Left renal cortex interstitium (tissue), 4 donors: ENCODE measurements at places on chromosomes 5 and 9.

- DNase-seq, result no peak
Measured at GRCh38 chr9:136950656-136951276, 1.3 kb upstream of the LCN12 start.

GRCh38 chr9:98172604-98173003, 19.8 kb downstream of the CORO2A start:
- no peak for DNase-seq

- DNase-seq, result peak; percentile 8
Measured at GRCh38 chr5:36874465-36874864, 2.1 kb upstream of the NIPBL start.

DNA sequence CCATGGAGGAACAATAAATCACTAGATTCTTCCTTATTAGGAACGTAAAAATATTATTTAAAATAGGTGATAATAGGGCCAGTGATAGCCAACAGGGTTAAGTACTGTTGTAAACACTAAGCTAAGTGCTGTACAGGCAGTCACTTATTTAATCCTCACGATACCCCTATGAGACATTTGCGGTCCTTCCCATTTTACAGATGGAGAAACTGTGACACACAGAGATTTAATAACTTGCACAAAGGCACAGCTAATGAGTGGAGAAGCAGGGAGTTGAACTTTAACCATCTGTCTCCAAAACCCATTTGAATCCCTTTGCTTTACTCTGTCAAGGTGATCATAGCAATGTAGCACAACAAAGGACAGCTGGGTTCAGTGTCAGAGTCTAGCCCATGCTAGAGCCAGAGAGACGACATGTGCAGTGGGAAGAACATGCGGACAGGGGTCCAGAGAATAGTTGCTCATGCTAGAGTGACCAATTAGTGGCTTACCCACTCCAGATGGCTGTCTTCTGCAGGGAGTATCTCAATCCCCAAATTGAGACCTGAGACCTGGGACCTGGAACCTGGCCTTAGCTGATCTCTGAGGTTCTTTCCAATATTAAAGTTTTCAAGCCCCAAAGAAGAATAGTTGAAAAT, 28.9 kb downstream of the STXBP1 start:
- DNase-seq, result no peak

DNA sequence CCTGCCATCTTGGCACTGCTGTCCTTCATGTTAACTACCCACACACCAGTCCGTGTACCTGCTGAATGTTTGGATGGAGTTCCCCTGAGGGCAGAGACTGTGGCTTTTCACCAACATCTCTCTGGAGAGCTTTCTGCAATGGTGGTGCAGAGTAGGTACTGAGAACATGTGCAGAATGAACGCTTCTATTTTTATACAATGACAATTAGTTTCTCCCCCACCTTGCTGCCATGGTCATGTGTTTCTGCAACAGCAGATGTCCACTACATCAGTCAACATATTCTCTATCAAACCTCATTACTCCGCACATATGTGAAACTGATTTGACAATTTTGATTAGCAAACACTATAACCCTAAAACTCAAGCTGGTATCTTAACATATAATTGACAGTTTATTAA, 14.5 kb downstream of the PTCH1 start:
- DNase-seq, result no peak

- DNase-seq, result no peak
Measured at GRCh38 chr5:61706751-61707150, 374.7 kb downstream of the ZSWIM6 start.

GRCh38 chr5:56273376-56273955, 40.3 kb upstream of the ANKRD55 start:
- DNase-seq, result no peak

DNA sequence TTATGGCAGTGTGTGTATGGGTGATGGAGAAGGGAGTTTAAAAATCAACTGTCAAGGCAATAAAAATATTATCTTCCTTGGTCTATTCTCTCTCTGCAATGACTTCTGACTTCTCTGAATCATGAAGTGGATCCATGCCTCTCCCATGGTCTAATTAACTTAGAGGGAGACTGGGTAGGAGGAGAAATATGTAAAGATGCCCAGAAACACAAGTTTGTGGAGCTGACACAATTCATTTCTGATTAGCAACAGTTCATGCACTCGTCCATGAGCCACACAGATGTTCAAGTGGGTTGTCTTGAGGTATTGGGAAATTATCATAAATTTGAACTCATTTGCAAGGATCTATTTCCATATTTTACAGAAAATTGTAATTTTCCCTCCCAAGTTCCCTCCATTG, 38.1 kb downstream of the INSYN2B start:
- DNase-seq, result no peak

- no peak for DNase-seq
Measured at GRCh38 chr9:90965226-90966030, 163.8 kb downstream of the SYK start.

DNA sequence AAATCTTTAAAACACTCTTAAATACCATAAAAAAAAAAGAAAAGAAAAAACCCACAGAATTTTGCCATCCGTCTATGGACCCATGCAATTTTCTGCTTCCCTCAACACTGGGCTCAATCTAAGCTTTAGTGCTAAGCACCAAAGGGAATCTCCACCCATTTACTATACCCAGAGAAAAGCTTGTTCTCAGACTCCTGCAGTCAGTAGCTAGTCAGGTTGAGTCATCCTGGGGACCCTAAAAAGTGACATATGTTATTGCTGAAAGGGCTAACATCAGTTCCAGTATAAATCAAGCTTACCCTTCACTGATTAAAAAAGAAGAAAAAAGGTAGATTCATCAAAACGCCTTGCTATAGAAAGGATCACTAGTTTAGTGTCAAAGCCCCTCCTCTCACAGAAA, 177.6 kb downstream of the MUSK start:
- DNase-seq, result no peak

GRCh38 chr9:124149992-124150391, 107.8 kb upstream of the NEK6 start:
- no peak for DNase-seq

DNA sequence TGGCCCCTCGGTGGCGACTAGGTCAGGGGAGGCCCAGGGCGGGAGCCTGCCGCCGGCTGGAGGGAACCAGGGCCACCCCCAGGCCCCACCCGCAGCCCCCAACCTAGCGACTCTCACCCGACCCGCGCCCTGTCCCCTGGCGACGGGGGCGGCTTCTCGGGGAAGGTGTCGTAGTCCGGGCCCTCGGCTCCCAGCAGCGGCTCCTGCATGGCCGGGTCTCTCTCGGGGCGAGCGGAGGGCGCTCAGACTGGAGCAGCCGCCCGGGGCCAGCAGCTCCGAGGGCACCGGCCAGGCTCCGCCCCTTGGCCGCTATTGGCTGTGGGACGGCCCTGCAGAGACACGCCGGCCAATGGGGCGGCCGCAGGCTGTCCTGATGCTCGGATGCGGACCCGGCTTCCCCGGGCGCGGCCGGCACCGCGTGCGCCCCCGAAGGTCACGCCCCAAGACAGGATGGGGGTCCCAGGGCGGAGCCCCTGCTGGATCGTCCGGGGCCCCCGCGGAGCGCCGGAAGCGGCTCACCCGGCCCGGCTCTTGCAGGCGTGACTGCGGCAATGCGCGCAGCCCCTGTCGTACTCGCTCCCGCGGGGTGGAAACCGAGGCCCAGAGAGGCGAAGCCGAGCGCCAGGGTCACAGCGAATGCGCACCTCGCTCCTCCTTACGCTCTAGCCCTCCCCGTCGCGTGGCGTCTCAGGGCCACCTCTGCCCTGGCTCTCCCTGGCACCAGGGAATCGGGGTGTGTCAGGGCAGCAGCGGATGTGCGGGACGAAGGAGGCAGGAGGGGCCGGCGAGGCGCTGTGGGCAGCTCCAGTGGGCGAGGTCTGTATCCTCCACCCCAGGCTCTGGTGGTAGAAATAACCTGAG, at the start of gene SLC2A6:
Gene SLC2A6 (minus strand): TSS at position 249 of the 861 bp plus-strand sequence. CDS start 40 bp downstream, at position 209.
- no peak for DNase-seq

DNA sequence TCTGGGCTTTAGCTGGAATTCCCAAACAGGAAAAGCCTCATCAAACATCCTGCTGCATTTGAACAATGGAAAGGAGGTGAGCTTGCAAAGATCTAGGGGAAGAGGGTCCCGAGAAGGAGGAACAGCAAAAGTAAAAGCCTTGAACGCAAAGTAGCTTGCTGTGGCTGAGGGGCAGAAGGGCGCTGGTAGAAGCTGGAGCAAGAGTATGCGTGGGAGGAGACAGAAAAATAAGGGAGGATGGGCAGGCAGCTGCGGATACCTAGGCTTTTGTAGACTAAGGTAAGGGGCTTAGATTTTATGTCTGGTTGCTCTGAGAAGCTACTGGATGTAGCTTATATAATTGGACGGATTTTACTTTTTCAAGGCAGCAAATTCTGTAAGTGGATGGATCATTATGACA, 21.9 kb upstream of the TGFBR1 start:
- no peak for DNase-seq

DNA sequence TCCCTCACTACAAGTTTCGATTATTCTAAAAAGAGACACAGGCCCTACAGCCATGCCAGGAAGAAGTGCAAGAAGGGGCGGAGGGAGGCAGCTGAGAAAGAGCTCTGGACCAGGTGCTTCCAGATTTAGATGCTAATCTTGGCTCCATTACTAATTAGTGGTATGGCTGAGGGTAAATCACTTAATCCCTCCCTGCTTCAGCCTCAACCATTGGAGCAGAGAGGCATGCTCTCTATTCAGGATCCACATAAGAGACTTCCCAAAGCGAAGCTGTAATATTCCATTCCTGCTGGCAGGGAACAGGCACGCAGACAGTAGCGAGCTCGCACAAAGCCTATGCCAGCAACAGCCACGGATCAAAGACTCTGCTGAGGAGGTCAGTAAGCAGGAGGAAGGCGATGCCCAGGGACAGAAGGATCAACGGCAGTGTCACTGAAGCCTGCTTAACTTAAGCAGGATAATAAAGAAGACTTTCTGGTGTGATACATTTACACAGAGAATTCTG, 24.2 kb downstream of the LIFR start:
- DNase-seq, result no peak

DNA sequence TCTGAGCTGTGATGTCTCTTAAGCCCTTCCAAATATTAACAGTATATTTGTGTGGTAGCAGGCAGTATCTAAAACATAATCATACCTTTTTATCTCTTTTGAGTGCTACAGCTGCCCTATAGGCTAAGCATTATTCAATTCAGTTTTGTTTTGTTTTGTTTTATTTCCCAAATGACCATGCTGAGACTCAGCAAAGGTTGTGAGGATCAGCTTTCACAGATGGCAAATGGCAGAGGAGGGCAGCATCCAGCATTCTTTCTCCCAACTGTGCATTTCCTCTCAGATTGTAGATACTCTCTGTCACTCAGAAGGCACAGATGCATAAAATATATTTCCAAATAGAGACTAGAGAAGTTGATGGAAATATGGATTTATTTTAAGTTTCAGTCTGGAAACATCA, 90.7 kb downstream of the DAPK1 start:
- no peak for DNase-seq

DNA sequence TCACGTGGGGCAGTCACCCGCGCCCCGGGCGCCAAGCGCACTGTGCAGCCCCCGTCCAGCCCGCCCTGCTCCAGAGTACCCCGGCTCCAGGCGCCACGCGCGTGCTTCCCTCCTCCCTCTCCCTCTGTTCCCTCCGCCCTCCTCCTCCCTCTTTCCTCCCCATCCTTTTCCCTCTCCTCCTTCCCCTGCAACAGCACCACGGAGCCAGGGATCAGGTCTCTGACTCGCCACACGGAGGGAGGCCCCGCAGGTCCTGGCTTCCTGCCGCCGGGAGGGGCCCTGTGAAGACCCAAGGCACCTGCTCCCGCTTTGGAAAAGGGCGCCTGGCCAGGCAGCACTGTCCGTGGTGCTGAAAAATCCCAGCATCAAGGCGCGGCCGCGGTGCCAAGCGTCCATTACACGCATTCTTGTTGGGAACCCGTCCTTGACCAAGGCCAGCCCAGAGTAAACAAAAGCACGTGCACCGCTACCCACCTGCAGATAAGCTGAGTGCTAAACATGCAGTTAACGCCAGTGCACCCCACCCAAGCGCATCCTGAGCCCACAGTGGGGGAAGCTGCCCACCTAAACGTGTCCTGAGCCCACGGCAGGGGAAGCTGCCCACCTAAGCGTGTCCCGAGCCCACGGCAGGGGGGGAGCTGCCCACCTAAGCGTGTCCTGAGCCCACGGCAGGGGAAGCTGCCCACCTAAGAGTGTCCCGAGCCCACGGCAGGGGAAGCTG, 21.7 kb downstream of the SLC6A18 start:
- peak; percentile 87 for DNase-seq

DNA sequence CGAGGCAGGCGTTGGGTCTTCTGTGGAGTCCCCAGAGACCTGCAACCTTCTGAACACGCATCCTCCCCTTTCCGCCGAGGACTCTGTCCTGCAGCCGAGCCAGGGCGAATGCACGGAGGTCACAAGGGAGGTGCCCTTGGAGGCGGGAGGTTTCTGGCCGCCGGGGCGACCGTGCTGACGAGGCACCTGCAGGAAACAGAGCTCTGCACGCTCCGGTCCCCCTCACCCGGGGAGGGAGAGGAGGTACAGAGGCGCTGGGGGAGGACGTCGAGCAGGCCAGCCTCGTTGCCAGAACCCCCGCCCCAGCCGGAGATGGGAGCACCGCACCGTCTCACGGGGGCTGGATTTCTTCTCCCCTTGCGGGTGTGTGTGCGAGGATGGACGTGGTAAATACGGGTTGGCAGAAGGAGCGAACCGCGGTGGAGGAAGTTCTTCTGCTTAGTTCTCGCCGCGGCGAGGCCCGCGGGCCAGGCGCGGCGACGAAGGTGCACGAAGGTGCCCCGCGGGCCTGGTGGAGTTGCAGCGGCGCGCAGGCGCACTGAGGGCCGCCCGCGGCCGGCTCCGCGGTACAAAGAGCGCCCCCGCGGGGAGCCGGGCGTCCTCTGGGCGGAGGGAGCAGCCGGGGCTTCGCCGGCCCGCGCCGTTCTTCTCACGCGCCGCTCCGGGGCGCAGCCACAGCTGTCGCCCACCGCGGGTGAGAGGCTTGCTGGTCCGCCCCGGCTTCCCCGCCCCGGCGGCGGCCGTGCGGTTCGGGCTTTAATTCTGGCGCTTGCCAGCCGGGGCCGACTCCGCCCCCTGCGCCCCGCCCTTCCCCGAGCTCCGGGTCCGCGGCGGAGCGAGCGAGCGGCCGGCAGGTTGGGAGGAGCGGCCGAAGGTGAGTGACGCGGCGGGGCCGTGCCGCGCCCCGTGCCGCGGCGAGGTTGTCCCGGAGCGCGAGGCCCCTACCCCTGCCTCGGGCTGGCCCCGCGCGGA, 289.5 kb downstream of the DOCK8 start:
- no peak for DNase-seq

GRCh38 chr9:72497447-72498046, 23.9 kb upstream of the TMC1 start:
- no peak for DNase-seq
